ENCODE measurements at places on chromosomes 1 and 21.

- DNase-seq, result peak; percentile 69
These were observed 32.7 kb upstream of the WASF2 start for GRCh38 chr1:27522432-27523336.

- no peak for DNase-seq
These were observed 8.6 kb downstream of the CACNA1S start for GRCh38 chr1:201103666-201104065.

DNA sequence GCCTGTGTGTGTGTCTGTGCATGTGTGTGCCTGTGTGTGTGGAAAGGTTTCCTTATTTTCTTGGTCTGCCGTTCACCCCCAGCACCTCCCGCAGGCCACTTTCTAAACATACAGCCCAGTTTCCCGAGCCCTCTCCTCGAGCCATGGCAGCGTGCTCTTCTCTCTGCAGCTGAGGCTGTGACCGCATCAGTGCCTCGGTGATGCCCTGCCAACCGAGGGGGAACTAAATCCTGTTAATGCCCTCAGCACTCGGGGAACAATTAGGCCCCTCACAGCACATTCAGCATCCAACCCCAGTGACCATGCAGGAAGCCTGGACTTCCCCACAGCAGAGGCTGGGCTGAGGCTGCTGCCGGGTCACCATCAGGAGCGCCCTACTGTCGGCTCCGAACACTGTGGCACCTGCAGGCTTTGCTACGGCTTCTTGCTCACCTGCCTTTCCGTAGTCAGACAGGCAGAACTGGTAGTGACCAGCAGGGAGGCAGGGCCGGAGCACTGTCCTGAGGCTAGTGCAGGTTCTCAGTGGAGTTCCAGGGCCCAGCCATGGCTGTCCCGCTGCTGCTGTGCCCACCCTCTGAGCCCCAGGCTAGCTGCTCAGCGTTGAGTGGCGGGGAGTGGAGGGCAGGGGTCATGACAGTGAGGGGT lies 8.1 kb downstream of the GPR137B start:
- DNase-seq, result no peak

DNA sequence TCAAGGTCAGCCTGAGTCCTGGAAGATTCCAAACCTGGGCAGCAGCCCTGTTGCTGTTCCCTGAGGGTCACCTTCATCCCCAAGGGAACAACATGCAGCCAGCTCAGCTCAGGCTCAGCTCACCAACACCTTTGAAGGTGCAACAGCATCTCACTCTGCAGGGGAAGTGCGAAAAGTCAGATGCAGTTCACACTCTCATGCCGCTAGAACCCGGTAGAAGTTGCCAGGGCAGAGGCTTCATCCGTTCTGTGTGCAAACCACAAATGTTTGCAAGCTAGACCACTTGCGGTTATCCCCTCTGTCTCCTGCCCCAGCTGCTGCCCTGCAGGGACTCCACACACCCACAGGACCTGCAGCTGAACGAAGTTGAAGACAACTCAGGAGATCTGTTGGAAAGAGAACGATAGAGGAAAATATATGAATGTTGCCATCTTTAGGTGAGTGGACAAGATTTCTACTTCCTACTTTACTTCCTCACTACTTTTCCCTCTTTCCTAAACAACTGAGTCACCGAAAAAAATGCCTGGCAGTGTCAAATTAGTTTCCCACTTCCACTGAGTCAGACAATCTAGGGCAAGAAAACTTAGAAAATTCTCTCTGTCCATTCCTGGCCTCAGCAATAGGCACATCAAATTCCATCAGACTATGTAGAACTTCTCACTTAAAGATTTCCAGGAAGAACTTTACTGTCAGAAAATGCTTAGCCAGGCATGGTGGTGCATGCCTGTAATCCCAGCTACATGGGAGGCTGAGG lies 1.8 kb upstream of the FCRL6 start:
- DNase-seq, result no peak

DNA sequence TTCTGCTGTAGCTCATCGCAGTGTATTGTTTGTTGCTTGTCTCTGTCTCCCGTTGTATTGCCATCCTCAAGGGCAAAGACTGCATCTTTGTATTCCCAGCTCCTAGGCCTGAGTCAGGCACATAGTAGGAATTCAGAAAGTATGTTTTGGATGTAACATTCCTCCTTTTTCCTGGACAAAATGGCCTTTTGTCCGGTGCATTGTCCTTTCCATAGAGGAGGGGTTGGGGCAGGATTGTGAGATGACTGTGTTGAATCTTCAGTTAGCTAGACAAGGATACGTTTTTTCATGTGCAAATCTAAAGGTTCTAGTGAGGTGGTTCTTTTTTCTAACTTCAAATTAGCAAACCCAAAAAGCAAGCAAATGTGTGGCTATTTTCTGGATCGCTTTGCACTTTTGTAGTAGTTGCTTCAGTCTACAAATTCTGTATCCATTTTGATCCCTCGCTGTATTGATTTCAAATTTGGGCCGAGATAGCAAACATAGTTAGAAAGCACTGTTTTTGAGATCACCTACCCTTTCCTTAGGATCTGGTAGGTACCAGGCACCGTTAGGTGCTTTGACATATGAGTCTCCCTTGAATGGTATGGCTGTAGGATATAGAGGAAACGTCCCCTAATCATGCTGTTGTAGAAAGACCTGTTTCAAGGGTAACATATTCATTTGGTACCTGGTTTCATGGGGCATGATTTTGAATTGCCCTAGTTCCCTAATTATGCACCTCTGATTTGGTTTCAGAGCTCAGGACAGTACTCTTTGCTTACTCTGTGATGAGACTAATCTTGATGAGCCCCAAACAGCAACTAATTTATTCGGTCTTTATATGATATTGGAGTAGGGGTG lies 1.2 kb downstream of the PPP1R8 start:
- no peak for DNase-seq

GRCh38 chr21:42508371-42508770 lies 5.3 kb upstream of the SLC37A1 start:
- no peak for DNase-seq

GRCh38 chr1:11474826-11475225 lies 4.1 kb upstream of the DISP3 start:
- no peak for DNase-seq

DNA sequence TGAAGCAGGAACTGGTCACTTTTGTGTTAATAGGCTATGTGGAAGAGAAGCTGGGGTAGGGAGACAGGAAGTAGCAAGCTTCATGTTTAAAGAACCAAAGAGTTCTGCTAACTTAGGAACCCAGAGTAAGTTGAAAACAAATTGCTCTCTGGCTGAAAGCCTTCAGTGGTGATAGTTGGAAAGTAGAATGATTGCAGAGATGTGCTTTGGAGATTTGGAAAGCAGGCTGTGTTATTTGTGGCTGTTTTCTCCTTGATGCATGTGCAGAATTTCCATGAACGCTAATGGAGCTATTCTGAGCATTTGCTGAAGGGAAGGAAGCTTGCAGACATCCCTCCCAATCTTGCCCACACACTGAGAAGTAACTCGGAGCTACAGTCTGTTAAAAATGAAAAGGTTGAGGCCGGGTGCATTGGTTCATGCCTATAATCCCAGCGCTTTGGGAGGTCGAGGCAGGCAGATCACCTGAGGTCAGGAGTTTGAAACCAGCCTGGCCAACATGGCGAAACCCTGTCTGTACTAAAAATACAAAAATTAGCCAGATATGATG lies 45.7 kb downstream of the TCEANC2 start:
- no peak for DNase-seq

DNA sequence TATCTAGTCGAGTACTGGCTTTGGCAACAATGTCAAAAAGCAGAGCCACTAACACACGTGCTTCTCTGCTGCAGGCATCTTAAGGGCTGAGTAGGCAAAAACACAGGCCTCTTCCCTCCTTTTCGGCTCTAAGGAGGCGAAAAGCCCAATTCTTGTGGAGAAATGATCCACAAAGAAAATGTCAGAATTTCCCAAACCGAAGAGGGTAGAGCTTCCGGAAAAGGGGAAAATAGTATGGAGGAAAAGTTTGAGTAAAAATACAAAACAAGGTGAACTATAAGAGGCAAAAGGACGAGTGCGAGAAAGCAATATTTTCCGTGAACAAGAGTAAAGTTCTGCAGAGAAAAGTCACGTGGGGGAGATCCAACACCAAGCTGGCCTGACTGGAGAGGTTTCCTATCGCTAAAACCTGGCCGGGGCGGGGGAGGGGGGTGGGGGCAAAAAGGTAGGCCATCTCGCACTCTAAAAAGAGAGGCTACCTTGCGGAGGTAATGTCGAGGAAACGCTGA lies 551 bp downstream of the ZRANB2 start:
- no peak for DNase-seq

DNA sequence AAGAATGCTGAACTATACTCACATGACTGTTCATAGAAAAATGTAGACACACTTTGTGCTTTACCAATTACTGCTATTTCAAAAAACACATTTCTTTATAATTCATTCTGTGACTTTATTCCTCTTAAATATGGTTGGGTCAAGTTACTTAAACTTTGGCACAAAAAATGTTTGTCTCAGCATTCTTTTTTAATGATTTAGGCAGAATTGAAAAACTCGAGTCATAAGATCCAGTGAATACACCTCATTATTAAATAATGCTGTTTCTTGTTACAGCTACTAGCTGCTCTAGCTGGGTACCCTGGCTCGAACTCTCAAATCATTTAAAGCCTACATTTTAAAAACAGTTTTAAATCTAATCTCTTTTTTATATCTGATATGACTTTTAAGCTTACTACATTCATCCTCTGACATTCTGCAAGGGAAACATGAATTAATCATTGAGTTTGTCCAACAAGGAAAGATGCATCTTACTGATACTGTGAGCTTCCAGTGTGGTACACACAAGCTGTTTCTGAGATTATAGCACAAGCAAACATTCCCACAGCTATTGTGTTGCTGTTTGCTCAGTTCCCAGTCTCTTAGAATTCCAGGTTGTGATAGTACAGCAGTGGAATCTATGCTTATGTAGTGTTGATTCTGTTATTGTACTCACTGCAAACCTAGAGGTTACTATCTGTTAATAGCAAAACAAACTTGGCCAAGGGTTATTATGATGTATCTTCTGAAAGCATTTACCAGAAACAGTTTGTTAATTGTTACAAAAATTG lies 746.5 kb downstream of the USP25 start:
- no peak for DNase-seq

GRCh38 chr1:55088413-55088812 lies 49.1 kb downstream of the PCSK9 start:
- no peak for DNase-seq

DNA sequence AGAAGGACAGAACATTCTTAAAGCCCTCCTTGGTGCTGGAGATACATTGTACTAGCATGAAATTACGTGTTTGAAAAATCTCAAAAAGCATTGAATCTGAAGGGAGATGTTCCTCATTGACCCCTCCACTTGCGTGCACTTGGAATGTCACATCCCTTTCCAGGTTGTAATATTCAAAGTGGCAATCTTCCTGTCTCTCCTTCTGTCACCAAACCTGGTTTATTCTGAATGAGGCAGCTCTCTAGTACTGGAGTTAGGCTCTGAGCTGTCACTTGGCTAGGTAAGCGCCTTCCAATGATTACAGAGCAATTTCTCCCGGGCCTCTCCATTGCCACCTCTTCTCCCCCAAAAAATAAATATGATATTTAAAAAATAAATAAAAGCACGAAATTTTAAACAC lies 855 bp downstream of the DSCAM start:
- DNase-seq, result no peak

DNA sequence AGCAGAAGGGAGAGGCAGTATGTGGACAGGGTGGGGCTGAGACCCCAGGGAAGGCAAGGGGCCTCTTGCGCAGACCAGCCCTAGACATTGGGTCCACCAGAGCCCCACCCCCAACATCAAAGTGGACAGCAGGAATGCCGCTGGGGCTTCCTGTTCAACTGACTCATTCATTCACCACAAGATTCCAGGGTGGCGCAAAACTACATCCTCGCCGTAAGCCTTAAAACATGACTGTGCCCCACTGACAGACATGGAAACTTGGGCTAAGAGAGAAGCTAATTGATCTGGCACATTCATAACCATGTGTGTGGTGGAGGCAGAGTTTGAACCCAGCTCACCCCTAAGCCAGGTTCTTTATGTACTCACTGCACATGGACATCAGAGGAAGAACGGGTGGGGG lies 14.0 kb downstream of the COL16A1 start:
- DNase-seq, result no peak

DNA sequence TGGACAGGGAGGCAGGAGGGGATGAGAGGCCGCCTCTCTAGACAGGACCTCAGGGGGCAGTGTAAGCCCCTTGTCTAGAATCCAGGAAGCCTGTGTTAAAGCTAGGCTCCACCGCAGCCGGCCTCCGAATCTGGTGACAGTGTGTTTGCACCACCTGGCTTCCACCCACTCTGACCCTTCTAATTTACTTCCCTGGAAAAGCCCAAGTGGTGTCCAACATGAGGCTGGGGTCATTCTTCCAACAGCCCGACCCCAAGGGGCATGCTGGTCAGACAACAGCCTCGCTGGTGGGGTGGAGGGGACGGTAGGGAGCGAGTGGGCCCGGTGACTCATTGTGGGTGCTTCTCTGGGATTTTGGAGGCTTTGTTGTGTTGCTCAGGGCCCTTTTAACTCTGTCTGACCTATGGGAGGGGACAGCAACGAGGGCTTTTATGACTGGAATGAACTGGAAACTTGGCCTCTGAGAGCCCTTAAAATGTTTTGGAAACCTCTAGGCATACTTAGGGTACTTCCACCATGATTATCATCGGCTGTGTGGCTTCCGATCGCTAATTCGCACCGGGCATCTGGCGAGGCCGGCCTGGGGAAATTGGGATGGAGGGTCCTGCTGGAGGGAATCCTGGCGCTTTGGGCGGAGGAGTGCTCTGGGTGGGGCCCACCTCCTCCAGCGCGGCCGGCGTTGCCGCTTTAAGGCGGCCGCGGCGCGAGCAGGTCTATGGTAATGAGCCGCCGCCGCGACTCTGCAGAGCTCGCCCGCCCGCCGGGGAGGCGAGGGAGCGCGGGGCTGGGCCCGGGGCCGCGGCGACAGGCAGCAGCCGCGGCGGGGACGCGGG lies at the start of gene CELSR2:
TSS of gene CELSR2 (plus strand) at position 743 of the 833 bp plus-strand sequence. CDS start 541 bp downstream, outside the sequence.
- DNase-seq, result no peak

DNA sequence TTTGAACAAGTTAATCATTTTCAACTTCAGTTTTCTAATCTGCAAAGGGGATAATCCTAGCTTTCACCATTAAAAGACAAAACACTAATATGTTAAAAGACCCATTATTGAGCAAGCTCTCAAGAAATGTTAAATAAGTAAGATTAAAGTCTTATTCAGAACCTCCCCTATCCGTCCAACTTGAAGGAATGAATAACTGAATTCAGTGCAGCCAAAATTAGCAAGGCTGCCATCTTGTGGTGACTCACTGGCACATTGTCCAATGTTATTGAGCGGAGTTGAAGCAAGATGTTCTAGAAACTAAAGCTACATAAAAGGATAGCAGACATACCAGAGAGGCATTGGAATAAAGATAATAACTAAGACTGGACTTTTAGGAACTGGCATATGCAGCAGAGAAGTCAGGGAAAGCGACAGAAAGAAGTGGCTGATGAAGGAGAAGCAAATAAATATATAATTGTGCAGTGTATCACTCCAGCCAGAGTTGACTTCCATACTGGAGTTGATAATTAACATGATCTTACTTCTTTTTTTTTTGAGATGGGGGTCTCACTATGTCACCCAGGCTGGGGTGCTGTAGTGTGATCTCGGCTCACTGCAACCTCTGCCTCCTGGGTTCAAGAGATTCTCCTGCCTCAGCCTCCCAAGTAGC lies 8.2 kb upstream of the CAP1 start:
- peak; percentile 38 for DNase-seq

GRCh38 chr1:103220631-103221041 lies 112.3 kb upstream of the COL11A1 start:
- DNase-seq, result no peak

GRCh38 chr1:88562991-88563390 lies 121.1 kb upstream of the PKN2 start:
- no peak for DNase-seq
